ENCODE measurements at places on chromosomes 2 and 18.

DNA sequence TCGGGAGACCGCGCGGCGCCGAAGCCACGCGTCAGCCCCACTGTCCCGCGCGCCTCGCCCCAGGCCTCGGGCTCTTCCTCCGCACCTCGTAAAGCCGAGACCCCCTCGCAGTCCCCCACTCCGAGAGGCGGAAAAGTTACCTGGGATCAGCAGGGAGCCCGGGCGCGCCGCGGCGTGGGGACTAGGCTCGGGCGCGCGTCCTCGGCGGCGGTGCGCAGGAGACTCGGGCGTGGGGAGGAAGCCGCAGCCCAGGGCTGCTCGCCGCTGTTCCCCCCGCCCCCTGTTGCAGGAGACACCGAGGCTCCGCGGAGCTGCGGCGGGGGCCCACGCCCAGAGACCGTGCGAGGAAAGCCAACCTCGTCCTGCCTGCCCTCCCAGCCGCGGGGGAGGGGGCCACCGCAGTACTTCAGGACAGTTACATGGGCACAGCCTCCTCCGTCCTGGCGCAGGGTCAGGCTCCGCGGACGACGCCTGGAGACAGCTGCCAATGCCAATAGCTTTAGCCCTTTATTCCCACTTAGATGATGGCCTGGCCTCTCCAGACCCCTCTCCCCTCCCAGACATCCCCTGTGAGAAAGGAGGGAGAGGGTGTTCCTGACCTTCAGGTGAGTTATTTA is at the start of gene EPB41L3:
Gene EPB41L3, minus strand, starts transcription at position 225 of the 617 bp plus-strand sequence. CDS start 54,814 bp downstream, outside the sequence.
- peak; percentile 68 for DNase-seq

DNA sequence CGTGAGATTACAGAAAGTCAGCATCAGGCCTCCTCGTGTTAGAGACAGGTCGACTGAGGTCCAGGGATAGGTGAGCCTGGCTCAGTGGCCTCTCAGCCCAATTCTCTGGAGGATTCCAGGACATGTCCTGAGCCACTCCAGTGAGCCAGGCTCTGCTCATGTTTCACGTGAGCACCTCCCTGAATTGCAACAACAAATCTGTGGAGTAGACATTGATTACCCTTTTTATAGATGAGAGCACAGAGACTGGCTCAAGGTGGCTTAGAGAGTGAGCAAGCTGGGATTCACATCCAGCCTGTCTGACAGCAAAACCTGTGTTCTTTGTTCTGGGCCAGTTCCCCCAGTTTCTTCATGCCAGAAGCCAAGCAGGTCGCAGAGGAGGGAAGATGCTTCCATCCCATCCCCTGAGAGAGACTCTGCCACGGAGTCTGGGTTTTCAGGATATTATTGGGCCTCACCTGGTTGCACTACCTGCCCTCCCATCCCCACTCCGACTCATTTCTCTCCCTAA is 46.4 kb downstream of the HS1BP3 start:
- DNase-seq: peak; percentile 53

DNA sequence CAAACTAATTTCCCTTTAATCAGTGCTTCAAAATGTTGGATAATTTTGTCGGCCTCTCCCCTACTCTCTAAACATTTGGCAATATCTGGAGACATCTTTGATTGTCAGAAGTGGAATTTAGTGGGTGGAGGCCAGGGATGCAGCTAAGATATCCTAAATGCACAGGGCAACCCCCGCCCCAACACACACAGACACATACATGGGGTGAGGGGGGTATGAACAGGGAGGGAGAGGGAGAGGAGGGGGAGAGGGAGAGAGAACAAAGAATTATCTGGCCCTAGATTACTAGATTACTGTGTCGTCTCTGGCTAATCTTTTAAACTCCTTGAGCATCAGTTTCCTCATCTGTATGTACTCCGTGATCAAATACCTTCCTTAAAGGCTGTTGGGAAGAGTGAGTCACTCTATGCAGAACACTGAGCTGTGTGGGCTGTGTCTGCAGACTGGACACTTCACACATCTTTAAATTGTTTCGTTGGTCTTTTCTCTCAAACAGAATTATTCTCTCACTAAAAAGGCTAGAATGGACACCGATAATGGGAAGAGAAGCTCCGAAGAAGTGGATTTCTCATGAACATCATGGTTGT is 2.9 kb downstream of the RNF149 start:
- no peak for DNase-seq

DNA sequence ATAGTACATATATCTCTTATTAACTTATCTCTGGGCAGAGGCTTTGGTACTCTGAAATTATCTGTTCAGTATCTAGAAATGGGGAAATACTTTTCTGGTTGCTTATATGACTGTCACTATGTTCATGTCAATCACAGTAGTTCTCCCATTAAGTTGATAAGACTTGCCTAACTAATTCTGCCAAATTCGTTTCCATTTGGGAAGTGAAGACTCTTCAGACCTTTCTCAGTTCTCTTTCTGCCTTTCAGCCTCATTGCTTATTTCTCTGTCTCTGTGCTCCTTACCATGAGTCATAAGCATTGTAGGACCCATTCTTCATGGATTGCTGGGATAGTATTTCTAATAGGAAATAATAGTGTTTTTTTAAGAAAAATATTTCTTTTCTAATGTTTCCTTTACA is 113.5 kb downstream of the PHLPP1 start:
- DNase-seq: no peak

DNA sequence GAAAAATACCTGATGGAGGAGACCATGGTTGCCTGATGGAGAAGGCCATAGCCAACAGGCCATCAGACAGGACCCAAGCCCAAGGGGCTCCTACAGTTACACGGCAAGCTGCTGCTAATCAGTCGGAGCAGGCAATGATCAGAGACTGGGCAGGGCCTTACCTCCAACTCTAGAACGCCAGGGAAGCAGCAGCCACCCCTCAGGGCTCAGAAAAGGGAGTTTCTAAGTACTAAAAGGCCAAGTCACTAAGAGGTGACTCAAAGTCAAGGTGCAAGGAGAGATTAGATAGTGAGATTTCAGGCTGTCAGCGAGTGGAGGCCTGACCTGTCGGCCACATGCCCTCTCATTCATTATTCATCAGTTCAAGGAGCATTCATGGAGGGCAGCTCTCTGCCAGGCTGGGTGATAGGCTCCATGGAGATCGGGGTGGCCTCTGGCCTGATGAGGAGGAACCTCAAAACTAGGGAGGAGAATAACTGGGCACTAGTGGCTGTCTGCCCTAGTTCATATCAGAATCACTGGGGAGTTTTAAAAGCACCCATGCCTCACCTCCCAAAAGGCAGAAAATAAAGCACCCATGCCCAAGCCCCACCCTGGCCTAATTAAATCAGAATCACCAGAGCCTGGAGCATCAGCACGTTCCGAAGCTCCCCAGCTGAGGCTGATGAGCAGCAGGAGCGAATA is 3.6 kb downstream of the VIL1 start:
- DNase-seq: no peak

Measured in ascending aorta (tissue), 2 donors.